ENCODE measurements at places on chromosomes 7 and 10.
A peak's percentile ranks its signal among the peaks of the same experiment; 100 is the strongest.

DNA sequence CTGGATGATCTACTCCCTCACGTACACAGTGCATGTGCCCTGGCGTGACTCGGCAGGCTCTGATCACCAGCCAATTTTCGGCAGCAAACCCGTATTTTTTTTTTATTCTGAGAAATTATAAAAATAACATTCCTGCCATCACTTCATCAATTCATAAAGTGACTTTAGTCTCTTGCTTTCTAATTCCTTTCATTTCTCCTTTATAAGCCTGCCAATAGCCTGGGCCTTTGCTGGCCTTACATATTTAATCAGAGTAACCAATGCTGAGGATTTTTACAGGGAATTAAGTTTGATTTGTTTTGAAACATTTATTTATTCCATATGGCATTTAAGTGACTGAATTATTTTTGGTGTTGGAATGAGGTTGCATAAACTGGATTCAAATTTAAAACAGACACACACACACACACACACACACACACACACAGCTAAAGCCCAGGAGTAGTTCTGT is 140.8 kb downstream of the ETV1 start:
- DNase-seq: no peak

DNA sequence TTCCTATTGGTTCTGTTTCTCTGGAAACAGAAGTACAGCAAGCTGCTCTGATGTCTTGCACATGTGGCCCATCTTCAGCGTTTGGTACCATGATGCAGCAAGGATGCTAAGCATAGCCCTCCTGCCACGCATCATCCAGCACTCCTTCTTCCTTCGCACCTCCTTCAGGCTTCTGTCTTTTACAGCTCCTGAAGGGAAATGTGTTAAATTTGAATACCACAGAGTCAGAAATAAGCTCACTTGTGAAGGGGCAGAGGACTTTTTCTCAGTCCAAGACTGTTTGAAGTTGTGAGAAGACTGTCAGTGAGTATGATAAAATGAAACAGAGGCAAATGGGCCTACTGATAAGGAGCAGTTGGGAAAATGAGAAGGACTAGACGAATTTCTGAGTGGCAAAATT is 20.7 kb downstream of the TSPAN13 start:
- no peak for DNase-seq

- no peak for DNase-seq
Measured at GRCh38 chr10:4018054-4018511, 233.1 kb upstream of the KLF6 start.

GRCh38 chr10:113127901-113128283 is 177.8 kb downstream of the TCF7L2 start:
- no peak for DNase-seq

GRCh38 chr10:21280971-21281572 is 244.4 kb downstream of the SKIDA1 start:
- DNase-seq: no peak

- DNase-seq: peak; percentile 77
Measured at GRCh38 chr10:101397140-101397539, 43.2 kb downstream of the BTRC start.

- no peak for DNase-seq
Measured at GRCh38 chr7:84633-85020, 107.7 kb upstream of the FAM20C start.

DNA sequence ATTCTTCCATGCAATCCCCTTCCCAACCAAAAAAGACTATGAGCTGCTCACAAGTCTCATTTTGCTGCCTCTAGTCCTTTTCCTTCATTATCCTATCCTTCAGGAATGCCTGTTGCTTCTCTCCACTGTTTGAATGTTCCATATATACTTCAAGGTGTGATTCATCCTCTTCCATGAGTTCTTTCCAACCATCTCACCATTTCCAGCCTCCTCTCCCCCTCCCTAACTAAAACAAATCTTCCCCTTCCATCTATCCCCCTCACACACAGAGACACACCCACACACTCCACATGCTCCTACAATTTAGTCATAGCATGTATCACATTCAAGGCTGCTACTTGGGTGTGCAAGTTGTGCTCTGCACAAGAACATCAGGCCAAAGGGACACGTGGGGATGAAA is 254.3 kb downstream of the DYNC1I1 start:
- no peak for DNase-seq

GRCh38 chr10:5534880-5535856 is 10.4 kb downstream of the CALML3 start:
- DNase-seq: no peak

GRCh38 chr10:4262870-4263600 is 478.0 kb upstream of the KLF6 start:
- no peak for DNase-seq

DNA sequence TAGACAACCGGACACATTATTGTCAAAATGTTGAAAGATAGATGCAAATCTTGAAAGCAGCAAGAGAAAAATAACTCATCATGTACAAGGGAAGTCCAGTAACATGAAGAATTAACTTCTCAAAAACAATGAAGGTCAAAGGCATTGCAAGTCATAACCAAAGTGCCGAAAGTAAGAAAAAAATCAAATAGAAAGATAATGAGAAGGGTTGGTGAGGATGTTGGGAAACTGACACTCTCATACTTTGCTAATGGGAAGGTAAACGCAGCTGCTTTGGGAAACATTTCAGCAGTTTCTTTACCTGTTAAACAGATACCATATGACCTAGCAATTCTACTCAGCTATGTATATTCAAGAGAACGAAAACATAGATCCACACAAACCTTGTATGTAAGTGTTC is 303.0 kb downstream of the ARL4A start:
- no peak for DNase-seq

GRCh38 chr10:42932735-42933447 is 144.0 kb upstream of the RET start:
- DNase-seq: peak; percentile 52

DNA sequence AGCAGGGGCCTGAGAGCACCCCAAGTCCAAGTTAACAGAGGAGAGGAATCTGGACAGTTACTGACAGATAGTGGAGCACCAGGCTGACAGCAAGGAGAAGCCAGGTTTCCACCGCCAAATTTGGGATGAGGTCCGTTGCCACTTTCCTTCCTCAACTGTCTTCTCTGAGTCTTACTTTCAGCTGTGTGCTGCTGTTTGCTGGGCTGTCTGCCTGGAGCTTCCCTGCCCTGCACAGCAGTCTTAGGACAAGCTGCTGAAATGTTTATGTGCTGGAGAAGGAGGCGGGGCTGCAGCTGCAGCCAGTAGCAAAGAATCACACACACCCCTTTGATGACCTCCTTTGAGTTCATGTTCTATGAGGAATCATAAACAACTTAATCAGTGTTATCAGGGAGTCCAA is 17.4 kb upstream of the CYP3A7 start:
- DNase-seq: no peak

GRCh38 chr10:86855513-86855912 is 99.1 kb downstream of the BMPR1A start:
- DNase-seq: no peak

DNA sequence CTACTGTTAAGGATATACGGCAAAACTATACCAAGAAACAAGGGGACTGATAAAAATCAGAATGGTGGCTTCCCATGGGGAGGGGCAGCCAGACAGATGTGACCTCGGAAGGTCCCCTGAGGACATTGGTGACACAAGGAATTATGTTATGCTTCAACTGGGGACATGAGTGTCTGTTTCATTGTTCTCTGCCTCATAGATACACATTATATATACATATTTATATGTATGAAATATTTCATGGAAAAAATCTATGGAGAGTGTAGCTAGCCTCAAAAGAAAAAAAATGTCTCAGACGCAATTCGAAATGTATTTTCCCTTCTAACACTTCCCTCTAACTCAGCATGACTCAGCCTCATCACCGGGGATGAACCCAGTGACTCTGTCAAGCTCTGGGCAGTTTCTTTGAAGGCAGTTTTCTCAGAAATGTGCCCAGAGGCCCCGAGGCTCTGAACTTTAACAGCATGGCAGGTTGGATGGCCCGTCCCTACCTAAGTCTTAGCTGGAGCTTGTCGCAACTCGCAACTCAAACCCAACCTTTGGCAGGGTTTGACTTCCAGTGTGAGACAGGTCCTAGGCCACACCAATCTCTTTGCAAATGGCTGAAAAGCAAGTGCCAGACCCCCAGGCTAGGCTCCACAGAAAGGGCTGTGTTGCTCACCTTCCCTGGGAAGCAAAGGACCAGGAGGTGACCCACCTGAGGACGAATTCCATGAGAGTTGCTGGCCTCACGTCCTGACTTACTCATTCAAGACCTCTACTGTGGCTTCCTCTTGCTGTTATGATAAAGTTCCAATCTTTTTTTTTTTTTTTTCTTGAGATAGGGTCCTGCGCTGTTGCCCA is 86.9 kb downstream of the CARD11 start:
- no peak for DNase-seq

DNA sequence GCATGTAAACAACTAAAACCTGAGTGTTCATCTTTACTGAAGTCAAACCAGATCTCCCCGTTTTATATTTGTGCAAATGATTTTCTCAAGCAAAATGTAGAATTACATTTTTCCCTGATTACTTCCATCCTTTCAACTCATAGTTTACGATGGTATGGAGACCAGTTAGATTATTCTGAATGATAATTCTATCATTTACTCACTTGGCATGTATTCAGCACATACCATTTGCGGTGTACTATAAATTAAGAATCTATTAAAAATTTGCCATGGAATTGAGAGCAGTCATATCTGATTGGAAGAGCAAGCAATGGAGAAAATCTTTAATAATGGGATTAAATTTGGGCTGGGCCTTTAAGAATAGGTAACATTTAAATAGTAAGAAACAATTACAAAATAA is 22.4 kb downstream of the DNAJC1 start:
- no peak for DNase-seq

DNA sequence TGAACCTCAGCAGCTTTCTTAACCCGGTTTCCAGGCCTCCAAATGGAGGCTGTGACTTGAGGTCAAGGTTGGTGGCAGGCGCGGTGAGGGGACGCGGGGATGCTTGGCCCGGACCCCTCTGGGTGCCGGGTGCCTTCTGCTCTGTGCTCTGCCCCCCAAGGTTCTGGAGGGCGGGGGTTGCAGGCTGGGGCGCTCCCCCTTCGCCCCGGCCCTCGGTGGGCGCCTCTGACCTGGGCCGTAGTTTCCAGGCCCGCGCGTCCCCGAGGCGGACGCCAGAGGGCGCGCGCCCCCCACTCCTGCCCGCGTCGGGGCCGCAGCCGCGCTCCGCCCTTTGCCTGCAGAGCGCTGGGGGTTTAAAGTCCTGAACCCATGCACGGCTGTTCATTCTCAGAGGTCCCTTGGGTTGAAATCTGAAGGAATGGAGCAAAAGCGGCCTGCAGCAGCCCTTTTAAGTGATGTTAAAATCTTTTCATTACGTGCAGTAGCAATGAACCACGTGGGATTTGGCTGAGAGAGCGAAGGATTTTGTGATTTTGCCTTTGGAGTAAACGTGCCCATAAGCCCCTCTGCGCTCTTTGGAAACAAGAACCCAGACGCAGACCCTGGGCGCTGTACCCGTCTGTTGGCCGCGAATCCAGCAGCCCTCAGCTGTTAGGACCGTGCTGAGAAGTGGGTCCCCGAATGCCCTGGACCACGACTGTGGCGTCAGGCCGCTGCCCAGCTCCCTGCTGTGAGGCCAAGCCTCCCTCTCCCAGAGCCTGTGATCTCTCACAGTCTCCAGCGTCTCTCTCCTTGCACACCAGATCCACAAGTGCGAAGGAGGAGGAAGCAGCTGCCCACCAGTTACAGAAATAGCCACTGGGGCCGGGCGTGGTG is 135.0 kb downstream of the ACTR3B start:
- no peak for DNase-seq

DNA sequence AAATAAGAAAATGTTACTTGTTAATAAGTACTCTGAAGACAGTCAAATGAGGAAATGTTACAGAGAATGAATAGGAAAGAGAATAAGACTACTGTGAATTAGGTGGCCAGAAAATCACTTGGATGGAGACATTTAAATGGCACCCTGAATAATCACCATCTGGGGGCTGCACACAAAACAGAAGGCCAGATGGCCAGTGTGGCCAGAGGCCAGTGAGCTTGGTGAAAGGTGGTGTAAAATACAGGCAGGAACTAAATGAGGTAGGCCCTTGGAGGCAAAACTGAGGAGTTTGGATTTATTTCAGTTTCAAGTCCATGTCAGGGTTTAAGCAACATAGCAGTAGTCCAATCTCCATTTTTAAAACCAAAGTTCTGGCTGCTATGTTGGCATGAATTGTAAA is 126.7 kb downstream of the TSPAN12 start:
- no peak for DNase-seq

- DNase-seq: no peak
Measured at GRCh38 chr10:51035344-51035743, 38.9 kb upstream of the PRKG1 start.

DNA sequence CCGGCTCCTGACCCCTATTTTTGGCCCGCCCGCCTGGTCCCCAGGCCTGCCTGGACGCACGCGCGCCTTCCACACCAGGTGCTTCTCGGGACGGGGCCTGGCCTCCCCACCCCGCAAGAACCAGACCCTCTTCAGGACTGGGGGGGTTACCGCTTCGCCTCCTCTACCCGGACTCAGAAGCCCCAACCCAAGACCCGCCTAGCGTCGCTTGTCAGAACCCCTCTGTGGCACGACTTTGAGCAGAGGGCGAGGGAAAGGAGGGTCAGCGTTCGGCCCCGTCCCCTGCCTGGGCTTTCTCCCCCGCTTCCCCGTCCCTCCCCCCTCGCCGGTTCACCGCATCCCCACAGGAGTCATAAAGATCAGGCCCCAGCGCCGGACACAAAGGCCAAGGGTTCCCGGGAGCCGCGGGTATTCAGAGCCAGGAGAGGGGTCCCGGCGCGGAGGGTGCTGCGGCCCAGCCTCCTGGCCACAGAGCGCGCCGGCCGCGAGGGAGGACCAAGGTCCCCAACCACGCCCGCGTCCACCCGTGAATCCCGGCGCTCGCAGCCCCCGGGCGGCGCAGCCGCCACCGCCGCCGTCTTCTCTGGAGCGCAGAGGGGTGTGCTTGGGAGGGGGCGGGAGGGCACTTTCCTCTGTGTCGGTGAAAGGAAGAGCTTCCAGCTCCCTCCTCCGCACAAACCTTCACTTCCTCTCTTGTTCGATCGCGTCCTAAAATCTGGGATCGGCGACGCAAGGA is 351.9 kb downstream of the DNAJB6 start:
- no peak for DNase-seq

DNA sequence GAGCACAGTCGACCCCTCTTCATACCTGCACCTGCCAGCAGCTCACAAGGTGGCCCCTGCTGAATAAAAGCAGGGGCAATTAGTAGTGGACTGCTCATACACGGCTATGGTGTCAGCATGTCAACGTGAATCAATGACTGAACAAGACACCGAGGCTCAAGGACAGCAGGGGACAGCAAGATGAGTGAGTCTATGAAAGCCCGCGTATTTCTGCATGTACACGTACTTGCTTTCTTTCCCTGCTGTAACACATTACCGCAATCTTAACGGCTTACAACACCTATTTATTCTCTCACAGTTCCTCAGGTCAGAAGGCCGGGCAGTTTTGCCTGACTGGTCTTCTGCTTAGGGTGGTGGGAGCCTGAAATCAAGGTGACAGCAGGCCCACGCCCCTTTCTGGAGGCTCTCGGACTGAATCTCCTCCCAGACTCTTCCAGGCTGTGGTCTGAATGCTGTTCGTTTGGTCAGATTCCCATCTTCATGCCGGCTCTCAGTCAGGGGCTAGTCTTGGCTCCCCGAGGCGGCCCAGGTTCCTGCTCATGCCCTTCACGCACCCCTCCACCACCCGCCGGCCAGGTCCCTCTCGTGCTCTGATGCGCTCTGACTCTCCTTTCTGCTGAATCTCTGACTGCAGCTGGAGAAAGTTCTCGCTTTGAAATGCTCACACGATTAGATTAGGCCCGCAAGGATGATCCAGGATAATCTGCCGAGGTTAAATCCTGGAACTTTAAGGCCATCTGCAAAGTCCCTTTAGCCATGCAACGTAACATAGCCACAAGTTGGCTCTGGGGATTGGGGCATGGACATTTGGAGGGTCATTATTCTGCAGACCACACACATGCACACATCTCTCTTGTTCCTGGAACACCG is 7.8 kb upstream of the PPP2R2D start:
- no peak for DNase-seq

All from CD4-positive, alpha-beta T cell treated with Interleukin-10 for 1 hour (primary cell).